ENCODE measurements at places on chromosomes 2 and 18.

DNA sequence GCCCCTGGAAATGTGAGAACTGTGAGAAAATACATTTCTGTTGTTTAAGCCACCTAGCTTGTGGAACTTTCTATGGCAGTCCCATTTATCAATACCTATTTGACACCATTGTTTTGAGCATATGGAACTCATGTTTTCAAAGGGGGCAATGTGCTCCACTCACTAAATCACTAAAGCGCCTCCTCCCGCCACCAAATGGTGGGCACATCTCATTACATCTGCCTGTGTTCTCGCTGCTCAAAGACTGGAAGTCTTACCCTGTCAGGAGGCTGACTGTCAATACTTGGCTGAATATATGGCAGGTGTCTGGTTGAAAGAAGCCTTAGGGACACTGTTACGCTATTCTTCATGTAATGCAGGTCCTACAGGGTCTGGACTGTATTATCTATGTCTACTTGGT is 767.7 kb downstream of the TSN start:
- no peak for DNase-seq

- no peak for DNase-seq
Measured at GRCh38 chr2:108288534-108289106, at the start of gene SULT1C2. Gene SULT1C2 (plus strand): TSS chr2:108288895. CDS start chr2:108293668, 4,773 bp downstream.

DNA sequence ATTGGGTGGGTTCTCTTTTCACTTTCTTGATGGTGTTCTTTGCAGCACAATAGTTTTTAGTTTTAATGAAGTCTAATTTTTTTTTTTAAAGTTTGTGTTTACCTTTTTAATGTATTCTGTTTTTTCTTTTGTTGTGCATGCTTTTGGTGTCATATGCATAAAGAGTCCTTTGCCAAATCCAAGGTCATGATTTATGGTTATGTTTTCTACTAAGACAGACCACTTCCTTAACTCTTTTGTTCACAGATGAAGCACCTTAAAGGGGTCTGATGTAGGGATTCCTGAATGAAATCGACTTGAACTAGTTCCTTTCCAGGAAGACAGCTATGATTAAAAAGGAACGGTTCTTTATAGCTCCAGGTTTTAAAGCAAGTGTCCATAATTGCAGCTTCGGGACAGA is 23.1 kb downstream of the LPIN1 start:
- DNase-seq: no peak

DNA sequence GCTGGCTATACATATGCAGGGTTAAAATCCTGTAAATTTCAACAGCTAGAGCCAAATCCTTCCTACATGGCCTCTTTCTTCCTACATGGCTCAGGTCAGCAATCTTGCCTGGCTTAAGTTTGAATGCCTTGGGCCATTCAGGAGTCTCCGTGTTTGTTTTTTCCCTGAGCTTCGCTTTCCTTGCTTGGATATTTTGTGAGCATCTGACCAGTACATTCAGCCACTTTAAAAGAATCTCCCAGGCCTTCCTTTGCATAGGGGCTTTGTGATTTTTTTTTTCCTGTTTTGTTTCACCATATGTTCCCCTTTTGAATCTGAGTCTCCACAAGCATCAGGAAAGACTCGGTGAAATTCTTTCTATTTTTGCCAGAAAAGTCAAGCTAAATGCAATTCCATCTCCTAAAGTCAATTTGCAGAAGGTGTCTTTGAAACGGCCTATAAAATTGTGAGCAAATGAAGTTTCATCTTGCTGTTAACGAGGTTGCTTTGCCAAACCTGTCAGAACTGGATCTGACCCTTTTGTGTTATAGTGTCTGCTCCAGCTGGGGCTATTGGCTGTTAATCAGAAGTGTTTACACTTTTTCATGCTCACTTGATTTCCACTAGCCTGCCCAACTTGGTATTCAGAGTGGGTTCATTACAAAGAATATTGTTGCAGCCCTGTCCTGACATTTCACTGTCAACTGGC is 256.9 kb downstream of the DCC start:
- DNase-seq: no peak

GRCh38 chr2:55048508-55049042 is 1.7 kb downstream of the RTN4 start:
- DNase-seq: no peak

DNA sequence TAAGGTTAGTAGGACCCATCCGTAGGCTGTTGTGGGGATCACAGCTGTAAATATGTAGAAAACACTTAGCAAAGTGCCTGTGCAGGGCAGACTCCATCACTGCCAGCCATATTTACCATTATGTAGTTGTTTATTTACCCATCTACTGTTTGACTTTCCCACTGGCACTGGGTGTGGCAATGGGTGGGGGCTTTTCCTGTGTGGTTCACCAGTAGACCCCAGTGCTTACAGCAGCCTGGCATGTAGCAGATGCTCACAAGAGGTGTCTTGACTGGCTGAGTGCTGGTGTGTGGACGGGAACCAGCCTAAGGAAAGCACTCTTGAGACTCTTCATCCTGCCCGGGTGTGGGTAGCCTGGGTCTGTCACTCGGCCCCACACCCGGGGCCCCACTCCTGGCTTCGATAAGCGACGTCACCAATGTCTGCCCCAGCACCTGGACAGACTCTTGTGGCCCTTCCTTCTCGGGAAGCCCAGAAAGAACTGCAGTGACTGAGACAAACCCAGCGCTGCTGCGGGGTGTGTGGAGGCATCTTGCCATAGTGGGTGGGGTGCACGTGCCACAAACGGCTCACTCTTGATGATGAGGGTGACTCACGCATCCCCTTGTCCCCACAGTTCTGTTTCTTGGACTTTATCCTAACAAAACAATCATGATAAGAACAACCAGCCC is 78.3 kb downstream of the HDAC4 start:
- DNase-seq: peak; percentile 39

DNA sequence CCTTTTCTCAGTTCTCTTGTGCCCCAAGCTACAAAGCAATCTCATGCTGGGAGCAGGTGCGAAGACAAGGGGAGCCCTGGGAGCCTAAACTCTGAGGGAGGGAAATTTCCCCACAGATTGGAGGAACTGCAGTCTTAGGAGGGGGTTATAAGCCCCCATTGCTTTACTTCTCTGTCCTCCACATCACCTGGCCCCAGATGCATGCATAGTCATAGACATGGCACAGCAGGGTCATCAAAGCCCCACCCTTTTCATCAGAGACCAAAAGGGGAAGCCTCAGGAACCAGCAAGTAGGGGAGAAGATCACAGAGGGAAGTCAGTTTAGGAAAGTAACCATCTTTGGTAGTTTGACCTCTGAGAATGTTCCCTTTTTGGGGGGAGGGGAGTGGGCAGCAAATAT is 33.7 kb downstream of the LANCL1 start:
- no peak for DNase-seq

- DNase-seq: no peak
Measured at GRCh38 chr2:185063761-185064160, 465.4 kb downstream of the ZNF804A start.

GRCh38 chr2:132701810-132702209 is 31.8 kb upstream of the LYPD1 start:
- no peak for DNase-seq

- no peak for DNase-seq
Measured at GRCh38 chr2:45259138-45259537, 249.9 kb upstream of the SIX2 start.

DNA sequence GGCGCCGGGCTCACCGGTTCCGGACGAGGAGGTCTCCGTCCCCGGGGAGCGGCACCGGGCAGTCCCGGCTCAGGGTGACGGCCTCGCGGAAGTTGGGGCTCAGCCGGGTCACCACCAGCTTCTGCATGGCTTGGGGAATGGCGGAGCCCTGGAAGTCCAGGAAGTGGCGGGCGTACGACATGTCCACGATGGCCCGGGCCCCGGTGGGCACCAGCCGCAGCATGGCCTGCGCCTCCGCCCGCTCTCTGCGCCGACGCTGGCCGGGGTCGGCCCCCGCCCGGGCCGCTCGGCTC is 157 bp downstream of the PTGR3 start:
- DNase-seq: no peak

DNA sequence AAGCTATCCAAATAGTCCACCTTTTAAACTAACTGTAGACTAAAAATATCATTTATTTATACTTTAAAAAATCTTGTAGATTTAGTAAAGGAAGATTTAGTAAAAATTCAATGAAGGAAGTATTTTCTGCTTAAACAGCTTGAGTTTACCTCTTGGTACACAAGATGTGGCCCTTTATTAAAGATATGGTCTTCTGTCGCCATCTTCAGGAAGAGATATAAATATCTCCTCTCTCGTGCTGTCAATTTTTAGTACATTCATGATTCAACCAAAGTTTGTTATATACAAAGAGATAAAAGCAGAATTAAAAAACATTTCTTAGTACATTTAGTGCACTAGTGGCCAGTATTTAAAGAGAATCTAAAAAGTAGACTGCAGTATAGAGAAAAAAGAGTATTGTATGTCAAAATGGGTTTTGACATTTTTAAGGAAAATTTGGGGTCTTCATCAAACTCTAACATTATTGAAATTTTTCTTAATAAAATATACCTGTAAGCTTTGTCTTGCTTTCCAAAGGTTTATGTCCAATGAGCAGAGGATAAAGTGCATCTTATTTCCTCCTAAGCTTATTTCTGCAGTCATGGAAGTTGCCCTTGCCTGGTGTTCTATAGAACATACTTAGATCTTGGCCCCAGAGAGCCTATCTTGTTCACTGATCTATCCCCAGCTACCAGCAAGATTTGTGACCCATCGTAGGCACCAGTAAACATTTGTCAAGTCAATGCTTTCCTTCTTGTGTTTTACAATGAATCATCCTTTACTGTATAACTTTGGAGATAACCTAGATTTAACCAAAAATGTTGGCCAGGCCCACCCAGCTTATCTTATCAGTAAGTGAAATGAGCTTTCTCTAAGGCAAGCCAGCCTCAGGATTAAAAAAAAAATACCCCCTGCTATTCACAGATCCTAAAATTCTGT is 18.5 kb upstream of the EML6 start:
- DNase-seq: no peak

- no peak for DNase-seq
Measured at GRCh38 chr2:148861367-148861766, 13.7 kb upstream of the KIF5C start.

- no peak for DNase-seq
Measured at GRCh38 chr2:178108176-178108575, 4.1 kb upstream of the RBM45 start.

- DNase-seq: no peak
Measured at GRCh38 chr2:101793277-101793969, 95.9 kb downstream of the MAP4K4 start.

DNA sequence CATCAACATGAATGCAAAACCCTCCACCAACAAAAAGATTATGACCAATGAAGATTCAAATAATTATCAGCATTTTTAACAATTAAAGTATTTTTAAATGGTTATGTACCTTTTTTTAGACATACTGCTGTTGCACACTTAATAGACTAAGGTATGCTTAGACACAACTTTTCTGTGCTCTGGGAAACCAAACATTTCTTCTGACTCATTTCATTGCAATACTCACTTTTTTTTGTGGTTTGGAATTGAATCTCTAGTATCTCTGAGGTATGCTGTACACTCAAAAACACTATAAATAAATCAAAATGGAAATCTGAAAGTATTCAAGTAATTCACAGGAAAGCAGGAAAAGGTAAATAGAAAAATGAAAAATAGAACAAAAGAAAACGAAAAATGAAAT is 247.9 kb upstream of the POU3F3 start:
- no peak for DNase-seq

GRCh38 chr2:233967164-233967563 is 50.0 kb downstream of the TRPM8 start:
- DNase-seq: no peak

DNA sequence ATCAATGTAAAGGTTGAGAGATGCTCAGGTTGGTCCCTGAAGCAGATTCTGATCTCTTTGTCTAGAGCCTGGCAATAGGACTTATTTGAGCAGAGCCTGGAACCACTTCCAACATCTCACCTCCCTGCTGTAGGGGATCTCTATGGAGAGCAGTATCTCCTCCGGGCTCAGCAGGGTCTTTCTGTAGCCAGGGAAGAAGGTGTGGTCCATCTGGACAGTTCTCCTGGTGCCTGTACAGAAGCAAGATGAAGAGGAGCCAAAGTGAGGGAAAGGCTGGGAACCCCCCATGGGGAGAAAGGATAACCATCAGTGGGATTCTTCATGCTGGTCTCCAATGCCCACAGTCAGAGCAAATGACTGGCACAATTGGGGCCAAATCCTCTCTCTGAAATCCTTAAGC is 34.8 kb downstream of the XDH start:
- DNase-seq: no peak

DNA sequence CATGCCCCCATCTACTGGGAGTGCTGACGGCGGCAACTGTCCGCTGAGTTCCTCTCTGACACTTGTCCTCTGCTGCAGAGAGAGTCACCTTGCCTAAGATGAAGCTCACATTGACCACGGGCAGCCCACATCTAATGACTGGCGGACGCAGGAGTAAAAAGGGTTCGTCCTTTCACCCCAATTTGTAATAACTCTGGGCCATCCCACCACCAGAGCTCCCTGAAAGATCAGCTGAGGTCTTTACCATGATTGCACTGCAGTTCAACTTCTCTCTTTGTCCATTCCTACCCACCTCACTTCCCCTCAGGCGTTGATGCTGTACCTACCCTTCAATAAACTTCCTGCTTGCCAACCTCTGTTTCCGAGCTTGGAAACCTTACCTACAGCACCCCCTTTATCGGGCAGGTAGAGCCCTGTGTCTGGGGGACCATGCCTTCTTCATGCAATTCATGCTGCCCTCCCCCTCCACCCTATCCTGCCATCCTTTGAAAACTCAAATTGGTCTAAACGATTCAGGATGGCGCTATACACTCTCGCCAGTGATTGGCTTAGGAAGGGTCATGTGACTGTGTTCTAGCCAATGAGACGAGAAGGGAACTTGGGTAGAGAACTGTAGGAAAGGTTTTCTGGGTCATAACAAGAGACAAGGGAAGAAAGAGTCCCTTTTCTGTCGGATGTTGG is 10.3 kb upstream of the B3GNT2 start:
- no peak for DNase-seq

- DNase-seq: no peak
Measured at GRCh38 chr2:150639383-150639782, 151.9 kb upstream of the RND3 start.

DNA sequence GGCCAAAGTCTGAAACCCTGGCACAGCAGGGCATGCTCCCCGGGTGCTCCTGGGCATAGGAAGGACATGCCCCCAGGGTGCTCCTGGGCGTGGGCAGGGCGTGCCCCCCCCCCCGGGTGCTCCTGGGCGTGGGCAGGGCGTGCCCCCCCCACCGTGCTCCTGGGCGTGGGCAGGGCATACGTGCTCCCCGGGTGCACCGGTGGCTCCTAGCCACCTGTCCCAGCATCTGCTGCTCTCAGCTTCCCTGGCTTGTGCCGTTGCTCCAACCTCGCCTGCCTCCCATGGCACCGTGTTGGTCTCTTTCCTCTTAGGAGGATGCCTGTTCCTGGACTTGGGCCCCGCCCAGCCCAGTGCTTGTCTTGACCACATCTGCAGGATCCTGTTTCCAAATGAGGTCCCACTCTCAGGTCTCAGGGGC is 95.6 kb upstream of the CTDP1 start:
- no peak for DNase-seq

- no peak for DNase-seq
Measured at GRCh38 chr18:69259282-69259681, 141.4 kb upstream of the DOK6 start.

- DNase-seq: no peak
Measured at GRCh38 chr2:96914332-96914731, 44.5 kb upstream of the SEMA4C start.

GRCh38 chr2:88471083-88471942 is 18.8 kb upstream of the FOXI3 start:
- no peak for DNase-seq

All from activated CD4-positive, alpha-beta T cell treated with anti-CD3 and anti-CD28 coated beads for 48 hours (primary cell).